ENCODE measurements at places on chromosomes 12 and 14.

- DNase-seq = no peak
These were observed 94.3 kb downstream of the RIMBP2 start for GRCh38 chr12:130621696-130622298.

DNA sequence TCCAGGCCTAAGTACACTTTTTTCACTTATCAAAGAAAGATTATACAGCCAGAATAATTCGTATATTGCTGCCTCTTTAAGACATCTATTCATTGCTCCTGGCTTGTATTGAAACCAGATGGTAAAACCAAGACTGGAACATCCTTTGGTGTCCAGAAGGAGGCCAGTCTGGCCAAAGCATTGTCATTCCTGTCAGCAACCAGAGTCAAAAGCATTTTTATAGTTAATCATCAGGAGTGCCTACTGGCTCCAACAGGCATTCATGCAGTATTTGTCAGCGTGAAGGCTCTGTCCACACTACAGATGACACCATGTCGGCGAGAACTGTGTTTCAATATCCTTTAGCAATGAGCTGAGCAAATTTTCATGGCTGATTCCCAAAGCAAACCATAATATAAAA, 118.0 kb upstream of the G2E3 start:
- DNase-seq = no peak

DNA sequence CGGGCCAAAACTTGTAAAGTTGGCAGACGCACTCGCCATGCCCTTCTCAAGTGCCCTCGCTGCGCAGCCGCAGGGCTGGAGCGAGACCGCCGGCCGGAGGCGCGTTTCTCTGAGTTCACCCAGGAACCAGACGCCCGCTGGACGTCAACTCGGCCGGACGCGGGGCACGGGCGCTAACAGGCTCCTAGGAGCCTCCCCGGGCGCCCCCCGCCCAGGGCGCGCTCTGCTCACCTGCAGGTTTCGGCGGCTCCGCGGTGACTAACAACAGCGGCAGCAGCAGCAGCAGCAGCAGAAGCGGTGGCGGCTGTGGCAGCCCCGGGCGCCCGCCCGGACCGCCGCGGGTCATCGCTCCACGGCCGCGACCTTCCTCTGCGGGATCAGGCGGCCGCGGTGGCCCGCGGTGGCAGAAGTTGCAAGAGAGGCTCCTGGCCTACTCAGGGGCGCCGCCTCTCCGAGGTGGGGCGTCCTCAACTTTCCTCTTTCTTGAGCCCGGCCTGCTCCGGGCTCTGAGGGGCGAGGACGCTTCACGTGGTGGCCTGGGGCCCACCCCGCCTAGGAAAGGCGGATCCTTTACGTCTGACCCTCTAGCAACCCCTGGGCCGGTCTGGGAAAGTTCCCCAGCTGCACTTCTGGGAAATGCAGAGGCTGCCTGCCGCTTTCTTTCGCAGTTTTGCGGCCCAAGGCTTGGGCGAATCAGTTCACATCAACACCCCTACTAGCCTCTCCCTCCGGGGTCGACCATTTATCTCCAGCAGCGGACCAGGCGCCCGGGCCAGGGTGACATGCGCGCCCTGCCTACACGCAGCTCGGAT, at the start of gene PLBD1:
Gene PLBD1 (minus strand): TSS at position 533 of the 812 bp plus-strand sequence. CDS start 187 bp downstream, at position 346.
- no peak for DNase-seq

DNA sequence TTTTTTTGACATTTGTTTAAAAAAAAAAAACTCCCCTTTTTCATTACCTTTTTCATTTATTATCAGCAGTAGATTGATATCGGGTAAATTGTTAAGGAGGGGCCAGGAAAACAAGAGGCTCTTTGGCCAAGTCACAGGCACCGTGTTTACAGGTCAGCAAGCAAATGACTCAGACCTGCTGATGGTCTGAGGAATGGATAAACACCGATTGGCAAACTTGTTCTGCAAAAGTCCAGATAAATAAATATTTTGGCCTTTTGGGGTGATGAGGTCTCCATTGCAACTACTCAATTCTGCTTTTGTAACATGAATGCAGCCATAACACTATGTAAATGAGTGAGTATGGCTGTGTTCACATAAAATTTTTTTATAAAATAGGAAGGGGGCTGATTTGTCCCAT, 94.0 kb downstream of the RPS29 start:
- DNase-seq = no peak
